Activated B cell treated with CpG ODN at 0.5 μM for 24 hours (primary cell): ENCODE measurements at places on chromosomes 7 and 10.

DNA sequence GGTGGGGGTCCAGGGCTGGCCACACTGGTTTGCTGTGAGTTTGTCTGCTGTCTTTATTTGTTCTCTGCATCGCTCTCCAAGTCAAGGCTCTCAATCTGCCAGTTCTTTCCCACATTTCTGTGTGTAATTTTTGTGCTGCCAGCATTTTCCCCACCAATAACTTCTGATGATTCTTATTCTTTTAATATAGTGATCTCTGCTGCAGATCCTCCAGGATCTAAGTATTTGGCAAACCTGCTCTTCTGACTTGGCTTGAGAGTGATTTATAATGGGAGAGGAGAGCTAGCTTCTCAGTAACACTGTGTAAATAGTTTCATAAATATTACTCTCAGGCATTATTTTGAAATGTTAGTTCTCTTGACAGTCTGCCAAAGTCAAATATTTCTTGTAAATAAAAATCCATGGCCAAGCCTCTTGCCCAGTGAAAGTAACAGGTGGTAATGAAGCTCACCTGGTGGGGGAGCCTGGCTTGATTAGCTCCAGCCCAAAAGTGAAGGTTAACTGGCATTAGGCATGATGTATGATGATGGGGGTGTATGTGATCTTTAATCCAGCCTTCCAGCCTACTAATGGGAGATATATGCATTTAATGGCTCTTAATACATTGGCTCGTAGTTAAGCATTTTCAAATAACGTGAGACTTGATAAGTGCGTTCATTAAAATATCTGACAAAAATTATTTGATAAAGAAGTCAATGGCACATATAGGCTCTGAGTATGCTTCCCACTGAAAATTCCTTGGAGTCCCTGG is 1055.9 kb downstream of the KCNMA1 start:
- DNase-seq: no peak

- DNase-seq: no peak
Observed at GRCh38 chr10:84267503-84268126, 22.8 kb downstream of the RGR start.

- DNase-seq: no peak
Observed at GRCh38 chr10:20624642-20625041, 272.5 kb downstream of the NEBL start.

- DNase-seq: no peak
Observed at GRCh38 chr10:71761105-71761511, 12.2 kb downstream of the VSIR start.

GRCh38 chr7:24917510-24918239 is 62.3 kb downstream of the OSBPL3 start:
- DNase-seq: no peak

DNA sequence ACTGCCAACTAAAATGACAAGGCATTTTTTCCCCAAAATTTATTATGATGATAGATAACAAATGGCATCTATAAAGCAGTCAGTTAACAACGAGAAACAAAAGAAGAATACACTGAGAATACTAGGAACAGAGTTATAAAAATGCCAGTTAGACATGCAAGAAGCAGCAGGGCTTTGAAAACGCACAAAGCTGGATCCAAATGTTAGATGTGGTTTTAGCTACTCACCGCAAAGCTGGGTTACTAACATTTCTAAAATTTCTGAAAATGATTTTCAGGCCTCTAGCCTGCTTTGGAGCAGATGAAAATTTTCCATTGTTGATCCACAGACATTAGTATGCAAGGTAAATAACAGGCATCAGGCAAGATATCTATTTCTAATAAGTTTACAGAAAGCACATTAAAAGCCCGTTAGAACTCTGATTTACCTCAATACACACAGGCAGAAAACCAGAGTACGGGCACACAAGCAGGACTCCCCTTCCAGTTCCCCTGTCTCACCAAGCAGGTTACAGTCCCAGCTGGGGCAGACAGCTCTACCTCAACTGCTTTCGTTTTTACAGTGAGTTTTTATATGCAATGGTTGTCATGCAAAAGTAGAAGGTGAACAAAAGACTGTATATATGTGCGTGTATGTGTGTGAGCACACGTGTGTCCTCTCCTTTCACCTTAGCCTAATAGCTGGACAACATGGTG is 37.9 kb downstream of the GLI3 start:
- DNase-seq: no peak

DNA sequence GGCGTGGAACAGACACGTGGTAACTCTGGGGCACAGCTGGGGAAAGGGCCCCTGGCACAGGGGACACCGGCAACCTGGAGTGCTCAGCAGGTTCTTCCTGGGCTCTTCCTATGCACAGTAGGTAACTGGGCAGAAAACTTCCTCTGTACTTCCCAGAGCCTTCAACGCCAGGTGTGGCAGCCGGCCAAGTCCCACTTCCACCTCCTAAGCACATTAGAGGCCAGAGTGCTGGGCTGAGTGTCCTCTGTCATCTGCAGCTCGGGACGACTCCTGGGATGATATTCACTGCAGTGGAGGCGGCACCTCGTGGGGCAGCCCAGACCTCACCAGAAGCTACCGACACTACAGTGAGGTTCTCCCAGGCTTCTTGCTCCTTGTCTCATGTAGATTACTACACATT is 114.5 kb downstream of the LARP4B start:
- DNase-seq: no peak

DNA sequence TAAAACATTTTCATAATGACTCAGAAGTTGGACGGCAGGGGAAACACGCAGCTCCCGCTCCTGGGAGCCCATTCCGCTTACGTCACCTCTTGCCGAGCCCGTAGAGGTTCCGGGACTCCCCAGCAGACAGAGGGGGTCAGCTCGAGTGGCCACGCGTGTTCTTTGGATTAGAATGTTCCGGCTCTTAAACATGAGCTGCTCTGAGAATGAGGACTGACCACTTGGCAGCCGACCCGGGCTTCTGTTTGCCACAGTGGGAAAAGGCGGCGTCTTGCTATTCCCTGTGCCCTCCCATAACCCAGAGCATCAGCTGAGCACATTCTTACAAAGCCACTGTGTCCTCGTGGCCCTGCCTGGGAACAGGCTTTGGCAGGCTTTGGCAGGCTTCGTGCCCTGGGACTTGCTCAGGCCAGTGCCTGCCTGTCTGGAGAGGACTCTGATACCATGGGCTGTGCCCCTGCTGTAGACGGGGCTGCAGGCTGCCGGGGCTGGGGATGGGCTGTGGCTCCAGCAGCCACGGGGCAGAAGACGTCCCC is 40.1 kb downstream of the PFKP start:
- no peak for DNase-seq

DNA sequence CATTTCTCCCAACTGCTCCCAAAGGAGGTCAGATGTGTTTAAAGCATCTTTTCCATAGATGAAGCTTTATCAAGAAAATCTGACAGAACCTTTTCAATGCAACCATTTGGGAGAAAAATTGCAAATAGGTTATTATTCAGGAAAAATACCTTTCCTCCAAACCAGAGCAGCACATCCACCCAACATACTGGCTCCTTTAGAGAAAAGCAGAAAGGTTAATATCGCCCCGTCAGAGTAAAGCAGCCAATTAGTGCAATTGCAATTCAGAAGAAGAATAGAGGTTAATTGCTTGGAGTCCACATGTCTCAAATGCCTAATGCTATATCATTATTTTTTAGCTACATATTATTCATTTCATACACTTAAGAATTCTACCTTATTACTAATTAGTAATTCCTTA is 48.9 kb upstream of the HSPA12A start:
- no peak for DNase-seq

GRCh38 chr7:46459942-46460341 is 538.9 kb upstream of the IGFBP3 start:
- no peak for DNase-seq

DNA sequence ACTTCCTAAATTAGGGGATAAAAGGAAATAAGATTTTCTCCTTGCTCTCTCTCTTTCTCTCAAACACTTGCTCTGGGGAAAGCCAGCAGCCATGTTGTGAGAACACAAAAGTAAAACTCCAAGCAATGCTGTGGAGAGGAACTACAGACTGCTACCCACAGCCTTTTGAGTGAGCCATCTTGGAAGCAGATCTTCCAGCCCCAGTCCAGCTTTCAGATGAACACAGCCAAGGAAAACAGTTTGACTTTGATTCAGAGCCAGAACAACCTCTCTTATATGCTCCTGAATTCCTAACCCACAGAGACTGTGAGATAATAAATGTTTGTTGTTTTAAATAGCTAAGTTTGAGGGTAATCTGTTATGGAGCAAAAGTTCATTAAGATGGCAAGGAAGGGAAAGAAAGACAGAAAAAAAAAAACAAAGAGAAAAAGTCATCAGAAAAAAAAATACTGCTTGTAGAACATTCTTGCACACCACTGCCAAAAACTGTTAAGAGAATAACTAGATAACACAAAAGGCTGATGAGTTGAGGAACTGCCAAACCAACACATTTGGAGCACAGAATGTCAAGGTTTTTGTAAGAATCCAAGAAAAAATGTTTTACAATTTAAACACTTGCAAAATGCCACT is 20.9 kb upstream of the PRKAR2B start:
- DNase-seq: no peak

DNA sequence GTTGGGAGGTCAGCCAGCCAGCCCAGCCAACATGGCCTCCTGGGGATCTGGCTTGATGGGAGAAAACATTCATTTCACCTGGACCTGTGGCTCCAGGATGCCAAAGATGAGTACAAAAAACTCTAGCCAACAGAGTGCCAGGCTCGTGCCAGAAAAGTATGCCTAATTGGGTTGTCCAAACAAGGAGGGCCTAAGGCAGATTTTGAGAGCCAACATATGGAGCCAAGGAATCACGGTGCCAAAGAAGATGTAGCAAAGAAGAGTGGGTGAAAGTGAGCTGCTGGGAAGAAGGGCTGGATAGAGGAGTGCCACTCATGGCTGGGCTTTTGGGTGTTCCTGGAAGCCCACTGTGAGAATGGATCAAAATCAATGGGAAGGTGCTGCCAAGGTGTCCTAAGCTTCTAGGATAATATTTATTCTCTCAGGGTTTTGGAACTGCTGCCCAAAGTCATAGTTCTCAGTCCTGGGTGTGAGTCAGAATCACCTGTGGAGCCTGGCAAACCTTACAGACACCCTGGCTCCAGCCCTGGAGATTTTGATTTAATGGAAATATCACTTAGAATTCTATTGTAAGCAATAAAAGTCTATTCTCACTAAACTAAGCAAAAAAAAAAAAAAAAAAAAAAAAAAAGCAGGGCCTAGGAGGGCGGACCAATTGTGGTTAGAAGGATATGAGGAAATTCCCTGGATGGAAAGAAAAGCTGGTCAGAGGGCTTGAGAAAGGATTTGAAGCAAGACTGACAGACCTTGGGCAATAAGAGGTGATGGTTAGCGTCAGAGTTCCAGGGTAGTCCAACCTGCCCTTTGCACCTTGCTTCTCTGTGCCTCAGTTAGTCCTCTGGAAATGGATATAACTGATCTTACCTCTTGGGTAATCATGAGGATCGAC is 182.2 kb upstream of the PRR15 start:
- no peak for DNase-seq

DNA sequence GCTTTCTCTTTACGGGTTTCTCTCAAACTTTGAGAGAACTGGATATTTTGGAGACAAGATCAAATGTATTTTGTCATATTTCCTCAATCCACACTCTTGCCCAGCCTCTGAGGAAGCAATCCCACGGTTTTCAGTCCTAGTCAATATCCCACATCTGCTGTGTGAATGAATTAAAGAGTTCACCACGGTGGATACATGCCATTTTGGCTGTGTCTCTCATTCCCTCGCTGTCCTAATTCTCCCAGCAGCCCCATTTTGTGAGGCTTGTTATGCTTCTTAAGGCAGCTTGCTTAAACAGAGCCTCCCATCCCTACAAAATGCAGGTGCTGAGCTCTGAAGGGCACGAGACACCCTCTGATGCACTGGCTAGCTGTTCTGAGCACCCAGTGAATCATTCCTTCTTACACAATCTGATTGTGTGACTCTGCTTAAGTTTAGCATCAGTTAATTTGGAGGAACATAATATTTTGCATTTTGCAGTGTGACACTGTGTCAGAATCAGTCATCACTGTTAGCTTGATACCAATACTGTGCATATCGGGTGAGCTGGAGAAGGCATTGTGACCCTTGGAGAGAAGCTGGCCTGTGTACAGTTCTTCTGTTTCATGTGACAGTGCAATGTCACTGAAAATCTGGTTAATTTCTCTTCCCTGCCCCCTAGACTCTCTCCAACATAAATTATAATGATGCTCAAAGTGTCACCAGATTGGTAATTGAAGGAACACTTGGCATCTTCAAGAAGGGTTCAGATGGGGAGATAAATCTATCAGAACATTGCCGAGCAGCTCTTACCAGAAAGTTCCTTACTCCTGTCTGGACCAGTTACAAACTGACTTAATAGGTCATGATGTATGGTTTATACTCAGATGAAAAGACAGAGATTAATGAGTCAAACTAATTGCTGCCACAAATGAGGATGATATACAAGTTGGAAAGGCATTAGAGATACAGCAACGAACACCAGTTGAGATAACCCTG is 103.7 kb upstream of the AOAH start:
- no peak for DNase-seq

- no peak for DNase-seq
Observed at GRCh38 chr7:99314504-99314903, 11.2 kb upstream of the ARPC1A start.

DNA sequence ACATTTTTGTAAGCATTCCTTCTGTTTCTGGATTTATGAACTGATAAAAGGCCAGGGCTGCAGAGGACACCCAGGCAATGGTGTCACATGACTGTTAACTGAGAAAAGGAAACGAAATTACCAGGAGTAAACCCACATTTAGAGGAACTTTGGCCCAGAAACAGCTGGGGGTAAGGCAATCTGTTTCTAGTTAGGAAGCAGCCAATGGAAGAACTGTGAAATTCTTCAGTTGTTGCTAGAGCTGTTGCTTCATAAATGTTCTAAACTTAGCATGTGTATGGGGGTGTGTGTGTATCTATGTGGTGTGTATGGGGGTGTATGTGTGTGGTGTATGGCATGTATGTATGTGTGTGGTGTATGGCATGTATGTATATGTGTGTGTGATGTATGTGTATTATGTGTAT is 11.8 kb upstream of the PDCD4 start:
- no peak for DNase-seq

DNA sequence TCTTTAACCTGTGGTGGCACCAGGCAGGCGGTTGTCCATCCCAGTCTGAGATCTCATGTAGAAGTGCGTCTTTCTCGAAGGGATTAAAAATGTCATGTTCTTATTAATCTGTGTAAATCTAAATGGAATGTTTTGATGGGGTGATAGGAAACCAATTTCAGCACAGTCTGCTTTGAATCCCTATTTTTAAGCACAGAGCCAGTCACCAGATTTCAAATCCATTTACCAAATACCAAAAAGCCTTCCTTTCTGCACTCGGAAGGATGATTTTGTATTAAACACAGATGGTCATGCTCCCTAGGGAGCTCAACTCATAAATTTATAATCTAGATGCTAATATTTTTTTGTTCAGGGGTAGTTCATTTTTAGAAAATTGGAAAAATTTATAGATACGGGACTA is 160.6 kb upstream of the AOAH start:
- DNase-seq: no peak

DNA sequence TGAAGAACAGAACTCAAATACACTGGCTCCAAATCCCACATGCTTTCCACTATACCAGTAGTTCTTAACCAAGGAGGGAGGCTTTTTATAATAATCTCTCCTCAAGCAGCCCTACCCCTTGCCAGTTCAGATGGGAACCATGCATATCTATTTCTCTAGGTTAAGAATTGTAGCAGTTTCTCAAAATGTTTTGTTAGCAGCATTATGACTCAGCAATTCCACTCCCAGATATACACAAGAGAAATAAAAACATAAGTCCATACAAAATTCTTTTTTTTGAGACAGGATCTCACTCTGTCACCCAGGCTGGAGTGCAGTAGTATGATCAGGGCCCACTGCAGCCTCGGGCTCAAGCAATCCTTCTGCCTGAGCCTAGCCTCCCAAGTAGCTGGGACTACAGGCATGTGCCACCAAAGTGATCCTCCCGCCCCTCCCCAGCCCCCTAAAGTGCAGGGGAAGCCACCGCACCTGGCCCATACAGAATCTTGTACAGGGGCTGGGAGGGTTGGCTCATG is 18.1 kb downstream of the YWHAG start:
- no peak for DNase-seq
